ENCODE measurements at places on chromosomes 11 and 22.

- DNase-seq = no peak
Measured at GRCh38 chr11:17405232-17406005, 17.0 kb upstream of the KCNJ11 start.

DNA sequence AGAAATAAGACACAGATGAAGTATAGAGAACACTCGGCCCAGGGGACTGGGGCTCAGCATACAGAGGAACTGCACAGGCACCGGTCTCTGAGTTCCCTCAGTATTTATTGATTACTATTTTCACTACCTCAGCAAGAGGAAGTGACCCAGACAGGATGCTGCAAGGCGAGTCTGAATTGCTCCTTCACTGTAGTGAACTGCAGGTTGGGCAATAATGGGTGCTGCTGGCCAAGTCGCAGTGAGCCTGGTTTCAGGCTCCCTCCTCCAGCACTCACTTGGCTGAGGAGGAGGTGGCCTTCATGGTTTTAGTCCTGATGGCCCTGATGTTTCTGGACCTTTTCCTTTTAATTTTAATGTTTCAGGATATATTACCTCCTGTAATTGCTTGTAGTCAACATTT is 10.4 kb downstream of the OR52K2 start:
- no peak for DNase-seq

- no peak for DNase-seq
Measured at GRCh38 chr11:59076876-59077571, 9.1 kb upstream of the GLYATL1B start.

- no peak for DNase-seq
Measured at GRCh38 chr11:81303038-81303664, 1430.5 kb downstream of the FAM181B start.

DNA sequence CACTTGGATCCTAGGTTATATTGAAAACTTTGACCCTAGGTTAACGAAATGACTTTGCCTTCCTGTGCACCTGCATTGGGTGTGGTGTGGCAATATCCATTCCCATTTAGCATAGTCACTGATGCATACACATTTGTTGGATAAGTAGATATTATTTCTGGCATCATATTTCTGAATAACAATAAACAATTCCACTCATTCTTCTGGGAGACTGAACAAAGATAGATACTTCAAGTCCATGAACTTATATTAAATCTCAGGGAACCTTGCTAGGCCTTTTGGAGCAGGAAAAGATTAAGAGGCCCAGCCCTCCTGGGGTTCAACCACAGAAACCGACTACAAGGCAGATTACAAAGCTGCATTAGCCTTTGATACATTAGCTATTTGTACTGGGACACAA is 118.9 kb downstream of the MSANTD4 start:
- DNase-seq = no peak

- DNase-seq = no peak
Measured at GRCh38 chr11:64882243-64882642, 3.8 kb upstream of the EHD1 start.

- DNase-seq = no peak
Measured at GRCh38 chr11:32433101-32433913, 2.0 kb downstream of the WT1 start.

- DNase-seq = no peak
Measured at GRCh38 chr11:82998697-82999096, 73.0 kb downstream of the RAB30 start.

DNA sequence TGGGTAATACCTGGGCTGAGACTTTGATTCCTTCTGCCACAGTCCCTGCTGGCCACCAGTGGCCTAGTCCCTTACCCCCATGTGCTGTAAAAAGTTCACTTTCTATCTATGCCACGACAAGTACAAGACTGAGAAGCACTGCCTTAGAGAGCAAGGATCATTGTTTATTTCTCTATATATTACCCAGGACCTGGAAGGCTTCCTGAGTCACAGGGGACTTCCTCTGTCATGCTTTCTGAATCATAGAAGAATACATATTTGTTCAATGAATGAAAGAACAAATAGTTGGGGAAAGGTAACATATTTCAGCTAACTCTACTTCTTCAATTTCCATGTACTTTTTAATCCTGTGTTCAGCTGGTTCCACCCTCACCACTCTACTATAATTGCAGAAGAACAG is 5.5 kb upstream of the SYT9 start:
- DNase-seq = no peak

DNA sequence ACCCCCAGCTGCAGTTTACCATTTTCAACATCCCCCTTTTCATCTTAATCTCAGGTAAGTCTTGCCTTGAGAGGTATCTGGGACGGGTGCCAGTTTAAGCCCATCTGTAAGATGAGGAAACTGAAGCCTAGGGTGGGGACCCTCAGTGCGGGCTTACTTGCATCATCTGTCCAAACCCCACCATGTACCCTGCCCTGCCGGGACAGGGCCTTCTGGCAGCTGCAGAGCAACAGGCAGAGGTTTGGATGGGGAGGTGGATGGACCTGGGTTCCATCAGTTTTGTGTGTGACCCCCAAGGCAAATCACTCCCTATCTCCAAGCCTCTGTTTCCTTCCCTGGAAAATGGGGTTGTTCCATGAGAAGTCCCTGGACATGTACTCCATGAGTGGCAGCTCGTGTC is 67.5 kb downstream of the MN1 start:
- no peak for DNase-seq

All from RWPE1 (cell line).